ENCODE measurements at places on chromosomes 3 and 15.

- DNase-seq, result no peak
Measured at GRCh38 chr3:52429779-52430415, 15.0 kb downstream of the SEMA3G start.

- peak; percentile 44 for DNase-seq
Measured at GRCh38 chr3:105401691-105402149, 35.0 kb downstream of the ALCAM start.

GRCh38 chr15:66713843-66714508 is 11.9 kb downstream of the SMAD6 start:
- no peak for DNase-seq

DNA sequence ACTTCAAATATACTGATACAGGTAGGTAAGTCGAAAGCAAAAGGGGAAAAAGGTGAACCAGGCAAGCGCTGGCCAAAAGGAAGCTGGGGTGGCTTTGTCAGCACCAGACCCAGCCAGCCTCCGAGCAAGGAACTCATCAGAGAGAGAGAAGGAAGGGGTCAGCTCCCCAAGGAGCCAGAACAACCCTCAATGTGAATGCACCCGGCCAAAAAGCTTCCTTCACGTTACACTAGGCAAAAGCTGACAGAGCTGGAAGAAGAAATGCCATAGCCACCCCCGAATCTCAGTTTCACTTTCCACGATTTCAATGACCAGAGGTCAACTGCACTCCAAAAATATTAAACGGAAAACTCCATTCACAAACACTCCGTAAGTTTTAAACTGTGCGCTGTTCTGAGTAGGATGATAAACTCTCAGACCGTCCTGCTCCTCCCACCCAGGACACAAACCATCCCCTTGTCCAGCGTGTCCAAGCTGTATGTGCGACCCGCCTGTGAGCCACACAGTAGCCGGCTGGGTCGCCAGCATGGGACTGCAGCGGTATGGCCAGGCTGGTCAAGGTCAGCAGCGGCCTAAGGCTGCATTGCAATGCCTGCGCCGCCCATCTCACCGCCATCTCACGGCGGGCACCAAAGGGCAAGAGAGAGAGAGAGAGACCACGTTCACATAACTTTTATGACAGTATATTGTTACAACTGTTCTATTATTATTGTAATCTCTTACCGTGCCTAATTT is 29.7 kb downstream of the CYFIP1 start:
- no peak for DNase-seq

DNA sequence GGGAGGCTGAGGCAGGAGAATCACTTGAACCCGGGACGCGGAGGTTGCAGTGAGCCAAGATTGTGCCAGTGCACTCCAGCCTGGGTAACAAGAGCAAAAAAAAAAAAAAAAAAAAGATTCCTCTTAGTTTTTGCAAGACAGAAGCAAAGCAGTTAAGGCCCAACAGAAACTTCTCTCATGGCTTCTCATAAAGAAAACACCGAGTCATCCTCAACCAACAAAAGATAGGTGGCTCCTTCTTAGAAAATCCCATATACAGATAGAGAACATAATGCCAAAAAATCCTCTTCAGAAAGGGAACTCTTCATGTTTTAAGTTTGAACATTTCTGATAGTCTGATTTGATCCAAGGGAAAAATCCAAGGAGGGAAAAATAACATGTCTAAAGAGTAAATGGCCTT is 12.5 kb upstream of the SKIL start:
- DNase-seq, result no peak

- DNase-seq, result no peak
Measured at GRCh38 chr3:195405651-195406050, 37.2 kb downstream of the ACAP2 start.

DNA sequence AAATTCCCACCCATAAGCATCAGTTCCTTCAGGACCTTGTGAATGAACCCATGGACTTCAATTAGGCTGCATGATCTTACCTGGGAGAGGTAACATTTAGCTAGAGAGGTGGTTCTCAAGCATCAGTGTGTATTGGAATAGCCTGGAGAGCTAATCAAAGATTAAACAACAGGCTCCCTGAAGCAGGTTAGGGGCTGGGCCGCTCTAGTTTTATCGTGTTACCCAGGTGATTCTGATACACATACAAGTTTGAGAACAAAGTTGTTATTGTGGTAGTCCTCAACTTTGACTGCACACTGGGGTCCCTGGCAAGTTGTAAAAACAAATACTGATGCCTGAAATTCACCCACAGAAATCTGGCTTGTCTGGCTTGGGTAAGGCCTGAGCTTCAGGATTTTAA is 31.2 kb downstream of the MYH15 start:
- DNase-seq, result no peak

- peak; percentile 74 for DNase-seq
Measured at GRCh38 chr3:50627407-50628051, 10.6 kb downstream of the MAPKAPK3 start.

DNA sequence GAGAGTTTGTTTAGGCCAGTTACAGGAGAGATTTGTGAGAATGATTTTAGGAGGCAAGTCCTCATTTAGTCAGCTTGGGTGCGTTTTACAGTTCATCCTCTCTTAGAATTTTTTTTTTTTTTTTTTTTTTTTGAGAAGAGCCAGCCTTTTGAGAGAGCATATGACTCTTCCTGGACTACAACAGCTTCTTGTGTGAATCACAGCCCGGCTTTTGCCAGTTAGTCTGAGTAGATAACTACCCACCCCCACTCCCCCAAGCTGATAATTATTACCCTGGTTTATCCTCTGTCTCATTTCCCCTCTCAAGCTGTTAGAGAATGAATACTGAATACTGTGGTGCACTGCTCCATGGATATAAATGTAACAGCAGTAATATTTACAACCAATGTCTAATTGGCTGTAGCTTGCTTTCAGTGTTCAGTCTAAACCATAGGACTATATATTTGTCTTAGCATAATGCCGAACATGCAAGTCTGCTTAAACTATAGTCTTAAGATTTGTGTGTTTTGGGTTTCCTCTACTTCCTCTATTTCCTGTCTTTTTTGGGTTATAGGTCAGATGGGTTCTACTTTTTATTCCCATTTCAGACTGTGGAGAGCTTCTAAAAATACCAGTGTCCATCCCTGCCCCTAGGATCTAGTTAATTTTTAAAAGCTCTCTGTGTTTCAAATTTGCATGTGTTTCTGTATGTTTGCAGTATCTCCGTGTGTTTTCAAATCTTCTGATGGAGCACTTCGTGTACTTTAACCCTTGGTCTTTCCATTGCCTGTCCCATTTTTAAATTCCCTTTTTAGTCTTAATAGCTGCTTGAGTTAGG is 8.0 kb downstream of the CHD2 start:
- peak; percentile 93 for DNase-seq

DNA sequence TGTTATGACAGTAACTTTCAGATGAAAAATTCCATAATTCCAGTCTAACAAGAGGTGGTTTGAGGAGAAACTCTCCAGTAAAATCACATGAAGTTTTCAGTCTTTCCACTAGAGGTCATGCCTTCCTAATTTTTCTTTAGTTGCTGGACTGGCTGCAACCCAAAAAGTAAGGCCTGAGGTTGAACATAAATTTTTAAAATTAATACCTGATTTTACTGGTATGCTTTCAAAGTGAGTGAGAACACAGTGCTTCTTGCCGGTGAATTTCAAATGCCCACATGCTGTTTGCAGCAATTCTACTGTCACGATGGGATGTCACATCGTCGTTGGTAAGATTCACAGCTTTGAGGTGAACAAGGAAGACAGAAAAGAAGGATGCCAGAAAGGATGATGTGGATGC is 89.0 kb upstream of the FGF12 start:
- DNase-seq, result peak; percentile 70

DNA sequence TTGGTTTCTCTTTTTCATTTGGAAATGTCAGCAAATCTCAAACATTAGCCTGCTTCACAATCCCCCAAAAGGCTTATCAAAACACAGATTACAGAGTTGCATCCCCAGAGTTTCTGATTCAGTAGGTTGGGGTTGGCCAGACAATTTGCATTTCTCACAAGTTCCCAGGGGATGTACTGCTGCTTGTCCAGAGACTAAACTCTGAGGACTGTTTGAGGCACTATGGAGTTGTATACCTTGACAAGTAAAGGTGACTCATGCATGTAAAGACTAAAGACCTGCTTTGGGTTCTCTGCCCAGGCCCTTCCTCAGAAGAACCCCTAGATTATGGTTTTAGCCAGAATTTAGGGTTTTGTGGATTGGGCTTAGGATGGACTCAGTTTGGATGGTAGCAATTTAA is 151.1 kb upstream of the ARHGEF26 start:
- no peak for DNase-seq

DNA sequence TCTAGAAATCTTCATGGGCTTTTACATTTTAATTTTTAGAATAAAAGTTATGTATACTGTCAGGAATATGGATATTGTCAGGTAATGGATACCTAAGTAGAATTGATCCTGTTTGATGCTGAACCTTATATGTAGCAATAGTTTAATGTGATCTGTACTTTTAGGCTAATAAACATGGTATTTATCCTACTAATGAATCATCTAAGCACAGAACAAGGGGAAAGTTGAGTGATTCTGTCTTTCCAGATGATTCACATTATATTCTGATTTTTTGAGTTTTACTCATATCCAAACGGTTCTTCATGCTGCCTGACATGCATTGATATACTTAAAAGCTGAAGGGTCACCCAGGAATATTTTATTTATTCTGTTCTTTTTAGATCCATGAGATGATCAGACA is 34.5 kb downstream of the FANCI start:
- no peak for DNase-seq

GRCh38 chr3:11563865-11564185 is 79.9 kb downstream of the VGLL4 start:
- DNase-seq, result no peak

GRCh38 chr3:59425942-59426341 is 376.1 kb upstream of the CFAP20DC start:
- DNase-seq, result no peak

DNA sequence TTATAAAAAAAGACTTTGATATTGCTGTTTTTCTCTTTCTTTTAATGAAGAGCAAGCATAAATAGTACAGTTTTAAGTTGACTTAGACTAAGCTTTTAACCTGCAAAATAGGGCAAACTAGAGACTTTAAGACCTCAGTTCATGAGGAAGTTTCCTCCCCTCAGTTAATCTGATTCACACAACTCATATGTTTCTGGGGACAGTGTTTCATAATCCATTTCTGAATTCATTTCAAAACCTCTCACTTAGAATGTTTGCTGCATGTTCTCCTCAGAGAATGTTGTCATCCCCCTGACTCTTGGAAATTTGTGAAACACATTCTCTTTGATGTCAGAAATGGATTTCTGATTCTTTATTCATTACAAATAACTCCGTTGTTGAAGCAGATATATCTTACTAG is 79.3 kb upstream of the SKOR1 start:
- peak; percentile 68 for DNase-seq

GRCh38 chr3:71532639-71533395 is 50.7 kb downstream of the FOXP1 start:
- peak; percentile 53 for DNase-seq

DNA sequence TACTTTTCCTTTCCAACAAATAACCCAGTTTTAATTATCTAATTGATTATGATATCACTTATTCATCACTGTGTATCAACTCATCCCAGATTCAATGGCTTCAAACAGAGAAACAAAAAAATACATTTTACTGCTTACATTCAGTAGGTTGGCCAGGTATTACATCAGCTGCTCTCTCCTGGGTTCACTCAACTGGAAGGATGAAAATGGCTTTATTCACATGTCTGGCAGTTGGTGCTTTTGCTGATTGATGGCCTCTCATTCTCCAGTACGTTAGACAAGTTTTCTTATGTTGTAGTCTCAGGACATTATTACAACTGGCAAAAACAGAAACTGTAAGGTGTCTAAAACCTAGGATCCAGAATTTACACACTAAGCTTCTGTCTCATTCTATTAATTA is 811.0 kb upstream of the ALCAM start:
- DNase-seq, result no peak

GRCh38 chr3:84547971-84548970 is 410.5 kb upstream of the CADM2 start:
- peak; percentile 18 for DNase-seq

DNA sequence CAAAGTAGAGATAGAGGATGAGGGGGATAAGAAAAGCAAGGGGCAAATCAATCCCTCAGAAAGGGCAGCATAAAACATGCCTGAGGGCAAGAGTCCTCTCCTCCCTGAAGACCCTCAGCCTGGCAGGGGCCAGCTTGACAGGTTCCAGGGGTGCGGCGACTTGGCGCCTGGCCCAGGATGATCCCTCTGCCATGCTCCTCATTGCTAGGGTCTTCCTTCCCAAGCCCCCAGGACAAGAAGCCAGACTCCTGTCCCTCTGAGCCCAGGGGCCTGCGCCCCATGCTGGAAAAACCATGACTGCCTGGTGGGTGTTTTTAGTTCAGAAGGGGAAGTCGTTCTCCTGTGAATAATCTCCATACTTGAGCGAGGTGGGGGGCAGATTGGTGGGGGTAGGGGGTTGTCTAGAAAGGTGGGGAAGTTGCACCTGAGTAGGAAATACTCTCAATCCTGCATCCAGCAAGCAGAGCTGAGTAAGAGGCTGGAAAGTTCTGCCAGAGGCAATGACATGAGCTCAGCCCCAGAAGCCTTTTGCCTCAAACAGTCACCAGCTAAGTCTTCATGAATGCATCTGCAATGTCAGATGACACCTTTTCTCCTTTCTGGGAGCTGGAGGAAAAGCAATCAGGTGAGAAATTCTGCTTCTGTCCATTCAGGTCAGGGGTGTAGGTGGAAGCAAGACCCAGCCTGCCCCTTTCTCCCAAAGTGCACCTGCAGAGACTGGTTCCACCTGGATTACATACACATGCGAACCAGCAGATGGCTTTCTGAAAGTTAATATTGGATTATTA is 18.3 kb downstream of the SLC12A8 start:
- peak; percentile 23 for DNase-seq

DNA sequence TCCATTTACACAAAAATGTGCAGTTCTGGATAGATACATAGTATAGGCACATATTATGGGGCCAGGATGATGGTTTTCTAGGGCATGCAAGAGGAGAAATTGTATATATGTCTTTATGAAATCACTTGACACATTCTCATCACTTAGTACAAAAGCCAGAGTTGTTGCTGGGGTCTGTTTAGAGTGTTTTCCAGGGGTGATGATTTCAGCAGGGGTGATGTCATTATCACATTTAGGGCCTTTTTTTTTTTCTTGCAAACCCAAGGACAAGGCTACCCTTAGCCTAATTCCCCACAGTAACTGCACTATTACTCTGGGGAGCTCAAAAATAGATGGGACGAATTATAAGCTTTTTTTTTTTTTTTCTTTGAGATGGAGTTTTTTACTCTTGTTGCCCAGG is 3.6 kb downstream of the ZNF589 start:
- DNase-seq, result no peak

DNA sequence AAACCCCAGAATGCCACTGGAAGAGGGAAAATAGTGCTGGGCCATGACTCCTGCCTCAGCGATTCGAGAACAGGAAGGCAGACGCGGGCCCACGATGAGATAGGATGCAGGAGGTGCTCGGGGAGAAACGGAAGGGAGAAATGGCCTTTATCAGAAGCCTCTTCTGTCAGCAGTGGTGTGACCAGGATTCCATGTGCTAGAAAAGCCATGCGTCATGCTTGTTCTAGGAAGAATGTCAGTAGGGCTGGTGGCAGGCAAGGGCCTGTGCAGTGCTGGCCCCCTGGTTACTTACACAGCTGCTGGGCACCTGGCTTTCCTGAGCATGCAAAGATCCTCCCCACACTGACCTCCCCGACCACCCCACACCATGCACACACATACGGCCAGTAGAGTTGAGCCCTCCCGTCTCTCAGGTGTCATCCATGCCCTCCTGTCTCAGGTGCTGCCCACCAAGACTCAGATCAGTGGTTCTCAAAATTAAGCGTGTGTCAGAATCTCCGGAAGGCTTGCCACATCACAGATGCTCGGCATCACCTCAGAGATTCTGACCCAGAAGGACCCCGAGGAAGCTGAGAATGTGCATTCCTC is 106.7 kb downstream of the ADAMTS17 start:
- no peak for DNase-seq
